Right hindlimb (tissue), 1 donor: ENCODE measurements at places on chromosomes 16 and 17.

DNA sequence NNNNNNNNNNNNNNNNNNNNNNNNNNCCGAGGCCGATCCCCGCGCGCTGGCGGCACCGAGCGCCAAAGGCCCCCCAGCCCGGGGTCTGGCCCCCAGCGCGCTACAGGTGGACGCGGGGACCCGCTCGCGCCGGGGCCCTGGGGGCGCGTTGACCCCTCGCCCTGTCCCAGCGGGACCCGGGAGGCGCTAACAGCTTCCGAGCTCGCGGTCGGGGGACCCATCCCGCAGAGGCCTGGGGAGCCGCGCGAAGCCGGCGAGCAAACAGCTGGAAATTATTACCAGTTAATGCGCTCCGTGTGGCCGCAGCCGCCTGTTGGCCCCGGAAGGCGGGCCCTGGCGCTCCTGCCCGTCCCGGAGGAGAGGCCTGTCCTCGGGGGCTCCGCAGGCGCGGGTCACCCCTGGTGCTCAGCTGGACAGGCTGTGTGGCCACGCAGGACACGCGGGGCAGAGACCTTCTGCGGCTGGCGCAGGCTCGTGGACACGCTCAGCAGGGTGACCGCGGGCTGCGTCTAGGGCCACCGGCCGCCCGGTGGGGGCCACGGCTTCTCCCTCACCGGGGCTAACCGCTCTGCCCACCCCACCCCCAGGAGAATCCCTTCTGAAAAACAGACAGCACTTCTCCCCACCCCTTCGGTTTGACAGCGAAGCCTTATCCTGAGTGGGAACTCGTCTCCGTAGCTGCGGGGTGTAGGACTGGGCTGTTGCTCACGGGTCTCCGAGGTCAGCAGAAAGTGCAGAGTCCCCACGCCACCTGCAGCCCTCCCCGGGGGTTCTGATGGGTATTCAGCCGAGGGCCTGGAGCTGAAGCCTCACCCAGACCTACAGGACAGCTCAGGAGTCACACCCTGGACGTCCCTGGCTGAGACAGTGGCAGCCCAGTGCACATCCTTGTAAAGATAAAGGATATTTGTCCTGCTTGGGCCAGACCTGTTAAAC lies 138.7 kb upstream of the RPH3AL start:
- peak; percentile 85 for DNase-seq

- DNase-seq: no peak
These were observed 18.7 kb downstream of the VAT1L start for GRCh38 chr16:77807021-77807420.

GRCh38 chr17:32746698-32747097 lies 130.2 kb downstream of the MYO1D start:
- no peak for DNase-seq

GRCh38 chr16:48535831-48536613 lies 74.0 kb downstream of the N4BP1 start:
- DNase-seq: peak; percentile 82

GRCh38 chr17:1617620-1618174 lies 10.9 kb downstream of the SLC43A2 start:
- DNase-seq: no peak

- DNase-seq: no peak
These were observed 282.9 kb downstream of the RBFOX1 start for GRCh38 chr16:7615565-7615964.

- peak; percentile 14 for DNase-seq
These were observed 10.8 kb downstream of the FASN start for GRCh38 chr17:82086941-82087906.

- DNase-seq: peak; percentile 80
These were observed 15.7 kb downstream of the CAVIN1 start for GRCh38 chr17:42407289-42407836.

- DNase-seq: no peak
These were observed 612 bp downstream of the PSMD12 start for GRCh38 chr17:67365738-67366192.

GRCh38 chr17:39365242-39365641 lies 36.2 kb downstream of the FBXL20 start:
- no peak for DNase-seq

GRCh38 chr17:83062011-83062817 lies 17.2 kb upstream of the METRNL start:
- DNase-seq: peak; percentile 10

- no peak for DNase-seq
These were observed 40.5 kb upstream of the ACSF3 start for GRCh38 chr16:89052890-89053724.

DNA sequence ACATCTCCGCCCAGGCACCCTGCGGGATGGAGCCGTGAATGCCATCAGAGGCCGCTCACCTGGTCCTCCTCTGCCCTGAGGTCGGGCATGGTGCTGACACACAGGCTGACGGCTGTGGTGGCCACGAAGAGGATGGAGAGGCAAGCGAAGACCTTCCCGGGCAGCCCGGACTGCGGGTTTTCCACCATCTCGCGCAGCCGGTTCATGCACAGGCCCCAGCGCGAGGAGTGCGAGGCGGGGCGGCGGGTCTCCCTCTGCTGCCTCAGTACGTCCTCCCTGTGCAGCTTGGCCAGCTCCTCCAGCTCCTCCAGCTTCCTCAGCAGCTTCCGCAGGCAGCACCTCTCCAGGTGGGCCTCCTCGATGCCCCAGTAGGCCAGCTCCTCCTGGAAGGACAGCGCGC lies 3.1 kb downstream of the KCNG4 start:
- DNase-seq: no peak

DNA sequence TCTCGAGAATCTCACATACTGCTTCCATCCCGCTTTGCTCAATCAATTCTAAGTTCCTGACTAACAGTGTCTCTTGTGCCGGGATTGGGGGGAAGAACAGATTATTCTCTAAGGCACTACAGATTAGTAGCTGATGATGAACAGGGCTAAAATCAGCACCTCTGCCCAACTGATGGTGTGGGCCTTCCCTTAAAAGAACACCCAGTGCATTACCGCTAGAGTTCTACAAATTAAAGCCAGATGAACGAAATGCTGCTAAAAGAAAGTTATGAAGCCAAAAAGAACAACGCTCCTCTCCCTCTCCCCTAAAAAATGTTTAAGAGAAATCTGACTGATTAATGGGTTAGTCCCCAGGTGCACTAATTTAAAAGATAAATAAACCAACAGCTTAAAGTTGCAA lies 4.4 kb downstream of the CDC27 start:
- DNase-seq: no peak

DNA sequence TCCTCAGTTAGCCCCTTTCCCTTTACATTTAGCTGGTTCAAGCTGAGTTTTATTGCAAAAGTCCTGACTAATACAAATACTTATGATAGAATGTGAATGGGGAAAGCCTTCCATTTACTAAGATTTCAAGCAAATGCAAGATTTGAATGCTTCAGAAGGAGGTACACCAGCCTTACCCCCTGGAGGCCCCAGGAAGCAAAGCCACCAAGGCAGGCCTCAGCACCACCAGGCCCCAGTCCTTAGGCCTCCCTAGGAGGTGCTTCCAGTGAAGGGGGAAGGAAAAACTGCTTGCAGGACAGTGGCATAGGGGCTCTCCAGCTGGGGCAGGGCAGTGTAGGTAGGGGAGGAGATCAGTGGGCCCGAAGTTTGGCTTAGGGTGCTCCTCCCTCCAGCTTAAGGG lies 7.3 kb upstream of the PRPSAP2 start:
- no peak for DNase-seq
